ENCODE measurements at places on chromosomes 5 and 9.

DNA sequence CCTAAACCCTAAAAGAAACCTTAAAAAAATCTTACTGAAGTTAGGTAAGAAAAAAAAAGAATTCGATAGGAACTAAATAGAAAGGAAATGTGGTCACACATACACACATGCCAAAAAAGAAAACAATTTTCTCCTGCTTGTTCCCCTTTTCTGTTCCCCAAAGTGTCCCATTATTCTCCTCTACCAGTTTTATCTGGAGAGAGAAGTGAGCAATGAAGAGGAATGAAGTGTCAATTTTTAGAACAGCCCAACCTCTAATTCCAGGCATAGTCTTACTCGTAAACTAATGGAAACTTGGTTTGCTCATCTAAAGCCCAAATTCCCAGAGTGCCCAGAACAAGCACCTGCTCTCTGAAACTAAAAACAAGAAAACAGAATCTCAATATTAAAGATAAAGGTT is 26.1 kb downstream of the AP3B1 start:
- no peak for DNase-seq

- no peak for DNase-seq
Measured at GRCh38 chr5:106854922-106855321, 815.8 kb downstream of the EFNA5 start.

DNA sequence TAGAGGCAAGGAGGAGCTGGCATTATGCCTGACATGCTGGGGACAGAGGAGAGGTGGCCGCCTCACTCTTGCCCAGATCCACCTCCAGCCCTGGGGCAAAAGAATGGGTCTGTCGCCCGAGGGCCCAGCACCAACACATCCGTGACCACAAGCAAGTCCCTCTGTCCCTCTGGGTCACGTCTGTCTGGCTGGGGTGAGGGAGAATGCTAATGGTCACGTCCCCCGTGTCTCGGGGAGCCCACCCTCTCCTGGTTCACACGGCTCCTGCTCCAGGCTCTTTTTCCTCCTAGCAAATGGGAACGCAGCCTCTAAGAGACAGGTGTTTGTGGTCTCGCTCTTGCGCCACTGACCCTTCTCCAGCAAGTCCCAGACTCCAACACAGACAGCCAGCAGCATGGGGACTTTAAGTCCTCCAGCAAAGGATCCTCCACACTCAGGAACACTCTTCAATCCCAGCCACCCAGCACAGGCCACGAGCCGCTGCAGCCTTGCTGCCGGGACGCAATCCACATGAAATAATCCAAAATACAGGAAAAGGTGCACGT is 4.1 kb downstream of the ENG start:
- no peak for DNase-seq

- no peak for DNase-seq
Measured at GRCh38 chr5:143374496-143375217, 28.8 kb downstream of the NR3C1 start.

GRCh38 chr5:132489871-132490483 is 596 bp downstream of the IRF1 start:
- DNase-seq = peak; percentile 74

DNA sequence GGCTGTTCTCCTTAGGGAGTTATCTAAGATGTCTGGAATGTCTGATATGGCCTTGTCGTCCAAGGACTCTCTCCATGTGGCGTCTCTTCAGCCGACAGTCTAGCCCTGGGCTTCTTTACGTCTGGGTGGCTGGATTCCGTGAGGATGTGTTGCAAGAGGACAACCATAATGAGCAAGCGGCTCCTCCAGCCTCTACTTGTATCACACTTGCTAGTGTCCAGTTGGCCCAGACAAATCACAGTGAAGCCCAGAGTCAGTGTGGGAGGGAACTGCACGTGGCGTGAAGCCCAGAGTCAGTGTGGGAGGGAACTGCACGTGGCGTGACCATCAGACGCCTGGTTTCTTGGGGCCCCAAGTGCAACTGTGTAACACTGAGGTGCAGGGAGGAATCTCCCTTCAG is 61.1 kb downstream of the COL23A1 start:
- DNase-seq = no peak

GRCh38 chr5:36744773-36745589 is 131.6 kb upstream of the NIPBL start:
- peak; percentile 23 for DNase-seq

DNA sequence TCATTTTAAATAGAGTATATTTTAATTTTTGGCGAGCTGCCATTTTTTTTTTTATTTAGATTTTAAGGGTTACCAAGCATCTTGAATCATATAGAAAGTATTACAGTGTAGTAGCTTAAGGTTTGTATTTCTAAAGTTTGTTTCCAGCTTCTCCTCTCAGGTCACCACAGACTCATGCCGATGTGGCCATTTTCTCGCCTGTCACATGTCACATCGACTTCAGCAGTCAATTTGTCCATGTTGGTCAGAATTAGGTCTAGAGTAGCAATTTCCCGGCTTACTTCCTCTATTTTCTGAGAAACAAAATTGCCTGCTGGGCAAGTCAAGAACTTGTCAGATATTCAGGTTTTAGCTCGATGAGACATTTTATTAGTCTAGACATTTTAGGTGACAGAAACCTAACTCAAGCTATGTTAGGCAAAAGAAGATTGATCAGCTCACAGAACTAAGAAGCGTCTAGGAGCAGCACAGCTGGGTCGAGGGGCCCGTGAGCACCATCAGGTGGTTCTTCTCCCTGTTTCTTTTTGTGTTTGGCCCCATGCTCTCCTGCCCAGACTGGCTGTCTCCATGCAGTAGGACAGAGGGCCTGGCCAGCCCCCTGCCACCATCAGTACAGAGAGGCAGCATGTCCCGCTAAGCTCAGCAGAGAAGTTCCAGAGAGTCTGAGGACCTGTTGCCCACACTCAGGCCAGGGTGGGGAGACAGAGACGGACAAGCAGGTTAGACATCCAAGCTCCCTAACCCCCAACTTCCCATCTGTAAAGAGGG is 48.4 kb upstream of the AFAP1L1 start:
- no peak for DNase-seq

All from activated naive CD4-positive, alpha-beta T cell treated with anti-CD3 and anti-CD28 coated beads, Interleukin-2, amount 50 U/mL, for 72 hours (primary cell).